ENCODE measurements at places on chromosomes 13 and 19. TPM values are rescaled to one million over a fixed set of nuclear protein-coding genes. Genes with fewer than 3 reads are reported as not detected.

DNA sequence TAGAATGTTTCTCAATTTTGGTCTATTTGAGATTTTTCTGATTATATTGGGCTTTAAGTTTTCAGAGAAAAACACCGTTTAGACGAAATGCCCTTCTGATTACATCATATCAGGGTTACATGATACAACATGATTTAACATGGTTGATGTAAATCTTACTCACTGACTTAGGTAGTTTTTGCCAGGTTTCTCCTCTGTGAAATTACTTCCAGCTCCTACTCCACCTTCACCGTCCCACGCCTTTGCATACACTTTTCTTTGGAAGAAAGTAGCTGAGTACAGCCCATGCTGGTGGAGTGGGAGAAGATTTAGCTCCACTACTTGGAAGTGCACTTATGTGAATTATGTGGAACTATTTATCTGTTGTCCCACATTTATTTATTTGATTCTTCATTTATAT lies 433.2 kb upstream of the KLHL1 start:
- no peak for DNase-seq

DNA sequence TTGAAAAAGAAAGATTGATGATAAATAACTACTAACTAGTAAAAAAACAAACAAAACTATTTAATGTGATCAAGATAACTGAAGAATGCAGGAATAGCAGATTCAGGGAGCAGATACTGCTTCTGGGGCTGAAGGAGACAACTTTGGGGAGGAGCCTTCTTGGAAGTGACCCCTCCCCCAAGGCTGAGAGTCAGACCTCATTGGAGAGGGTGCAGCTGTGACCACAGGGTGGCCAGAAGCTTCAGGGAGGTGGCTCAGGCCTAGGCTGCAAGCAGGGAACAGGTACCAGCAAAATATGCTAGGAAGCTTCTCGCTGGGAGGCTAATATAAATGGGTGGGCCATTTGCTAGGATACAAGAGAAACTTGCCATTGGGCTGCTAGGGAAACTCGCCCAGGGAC lies 149.9 kb downstream of the MYO16 start:
- DNase-seq = no peak

- no peak for DNase-seq
These were observed 39.3 kb upstream of the TCF3 start for GRCh38 chr19:1691589-1692290.

- no peak for DNase-seq
These were observed 4.8 kb downstream of the TPT1 start for GRCh38 chr13:45336025-45336800.

DNA sequence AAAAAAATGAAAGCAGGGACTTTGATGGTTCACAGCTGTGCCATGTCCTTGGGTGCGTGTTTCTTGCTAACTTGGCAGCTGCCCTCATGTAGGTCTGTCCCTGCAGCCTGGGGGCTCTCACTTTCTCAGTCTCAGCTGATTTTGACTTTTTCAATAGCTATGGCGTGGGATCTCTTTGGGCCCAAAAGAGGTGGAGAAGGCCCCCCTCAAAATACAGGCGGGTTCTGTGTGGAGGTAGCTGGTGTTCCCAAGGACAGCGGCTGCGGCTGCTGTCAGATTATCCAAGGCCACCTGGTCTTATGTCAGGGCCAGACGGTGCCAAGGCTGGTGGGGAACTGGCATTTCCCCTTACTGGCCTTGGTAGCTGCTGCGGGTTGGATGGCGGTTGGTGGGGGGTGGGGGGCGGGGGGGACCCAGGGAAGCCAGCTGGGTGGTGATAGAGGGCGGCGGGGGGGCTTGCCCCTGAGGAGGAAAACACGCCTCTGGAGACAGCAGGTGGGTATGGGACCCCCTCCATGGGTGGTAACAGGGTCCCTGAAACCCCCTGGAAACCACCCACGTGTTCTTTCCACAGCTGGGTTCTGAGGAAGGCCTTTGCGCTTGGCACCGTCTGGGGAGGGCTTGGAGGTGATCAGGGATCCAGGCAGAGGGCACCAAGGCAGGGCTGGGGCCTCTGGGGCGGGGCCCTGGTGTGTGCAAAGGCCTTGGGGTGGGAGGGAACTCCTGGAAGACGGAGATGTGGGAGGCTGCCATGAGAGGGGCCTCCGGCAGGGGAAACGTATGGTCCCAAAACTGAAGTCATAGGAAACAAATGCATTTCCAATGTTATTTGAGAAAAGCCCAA lies 4.1 kb downstream of the TIMM13 start:
- DNase-seq = no peak

GRCh38 chr19:51916167-51916566 lies 11.1 kb upstream of the ZNF613 start:
- no peak for DNase-seq

- DNase-seq = no peak
These were observed 7.9 kb upstream of the PDE4A start for GRCh38 chr19:10412257-10412977.

DNA sequence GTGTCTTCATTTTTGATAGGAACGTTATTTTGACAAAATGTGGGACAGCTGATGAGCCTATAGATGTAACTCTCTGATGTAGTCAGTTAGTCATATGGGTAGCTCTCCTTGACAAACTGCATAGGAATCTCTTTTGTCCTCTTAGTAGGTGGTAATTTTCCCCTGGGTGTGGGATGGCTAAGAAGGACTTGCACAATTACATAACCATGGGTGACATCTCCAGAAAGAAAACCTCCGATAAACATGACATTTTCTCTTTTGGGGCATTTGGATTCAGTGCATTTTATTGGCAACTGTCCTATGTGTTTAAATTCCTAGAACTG lies 41.8 kb downstream of the IGFL3 start:
- no peak for DNase-seq

MCF2L gene
- total RNA-seq = 14.2 TPM

ERICH6B gene
- total RNA-seq = not detected

FARP1 gene
- 0.58 TPM for total RNA-seq

DKKL1 gene
- not detected for total RNA-seq

EBI3 gene
- total RNA-seq = 34.9 TPM

ZNF429 gene
- total RNA-seq = 9.1 TPM

C19orf67 gene
- total RNA-seq = not detected

FFAR2 gene
- not detected for total RNA-seq

PSG2 gene
- not detected for total RNA-seq

SELENOV gene
- not detected for total RNA-seq

Data from activated naive CD4-positive, alpha-beta T cell treated with anti-CD3 and anti-CD28 coated beads, Interleukin-2, amount 50 U/mL, for 72 hours (primary cell).